Cardiac muscle cell (in vitro differentiated cells and primary cell): ENCODE measurements at places on chromosomes 3 and 15. TPM values are rescaled to one million over a fixed set of nuclear protein-coding genes. Genes with fewer than 3 reads are reported as not detected.

- peak; percentile 1 for DNase-seq
Observed at GRCh38 chr15:100588638-100589242, 13.2 kb downstream of the LINS1 start.

DNA sequence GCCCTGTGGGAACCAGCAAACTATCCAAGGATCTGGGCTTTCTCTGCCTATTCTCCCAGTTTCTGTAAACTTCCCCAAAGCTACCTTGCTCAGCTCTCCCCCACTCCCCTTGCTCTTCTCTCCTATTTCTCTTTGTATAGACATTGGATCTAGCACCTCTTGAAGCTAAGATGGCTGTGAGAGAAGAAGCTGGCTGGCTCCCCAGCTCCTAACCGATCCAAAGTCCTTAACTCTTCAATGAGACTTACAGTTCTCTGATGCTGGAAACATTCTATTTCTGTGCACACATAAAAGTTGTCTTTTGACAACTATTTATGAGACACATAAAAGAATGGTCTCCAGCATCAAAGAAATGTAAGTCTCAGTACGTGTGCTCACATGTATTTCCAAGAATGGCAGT, 70.6 kb upstream of the C3orf80 start:
- no peak for DNase-seq

- DNase-seq: no peak
Observed at GRCh38 chr3:179174898-179175297, 26.7 kb downstream of the PIK3CA start.

- no peak for DNase-seq
Observed at GRCh38 chr3:5498981-5499380, 311.5 kb downstream of the EDEM1 start.

GRCh38 chr3:58627941-58628340, 38.6 kb downstream of the FAM3D start:
- no peak for DNase-seq

- DNase-seq: no peak
Observed at GRCh38 chr15:98952381-98952803, 55.2 kb downstream of the PGPEP1L start.

DNA sequence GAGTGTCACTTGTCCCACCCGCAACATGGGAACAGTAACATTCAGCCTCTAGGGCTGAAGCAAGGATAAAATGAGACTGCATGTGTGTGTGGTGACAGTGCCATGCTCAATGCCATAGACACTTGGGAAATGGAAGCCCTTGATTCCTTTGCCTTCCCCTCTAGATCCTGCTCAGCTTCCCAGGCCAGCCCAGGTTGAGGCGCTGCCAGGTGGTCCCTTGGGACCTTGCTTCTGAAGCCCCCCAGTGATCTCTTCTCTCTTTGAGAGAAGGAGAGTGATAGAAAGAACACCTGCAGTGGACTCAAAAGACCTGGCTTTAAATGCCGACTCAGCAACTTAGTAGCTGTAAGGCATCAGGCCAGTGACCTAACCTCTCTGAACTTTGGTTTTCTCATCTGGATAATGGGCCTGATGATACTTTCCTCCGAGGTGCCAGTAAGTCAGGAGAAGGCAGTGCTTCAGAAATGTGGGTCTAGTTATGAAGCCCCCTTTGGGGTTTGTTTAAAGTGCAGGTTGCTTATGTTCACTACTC, 144.5 kb downstream of the RPLP1 start:
- DNase-seq: no peak

GRCh38 chr3:23720885-23721284, 84.9 kb upstream of the UBE2E1 start:
- no peak for DNase-seq

DNA sequence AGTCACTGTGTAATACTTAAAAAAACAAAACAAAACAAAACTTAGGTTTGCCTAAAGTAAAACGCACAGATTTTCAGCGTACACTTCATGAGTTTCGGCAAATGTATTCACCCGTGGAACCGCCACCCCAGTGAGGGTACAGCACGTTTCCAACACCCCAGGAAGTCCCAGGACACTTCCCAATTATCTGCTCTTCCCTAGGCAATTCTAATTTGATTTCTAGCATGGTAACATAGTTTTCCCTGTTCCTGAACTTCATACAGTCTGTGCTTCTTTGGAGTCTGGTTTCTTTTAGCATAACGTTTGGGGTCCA, 497 bp upstream of the CLASP2 start:
- no peak for DNase-seq

DNA sequence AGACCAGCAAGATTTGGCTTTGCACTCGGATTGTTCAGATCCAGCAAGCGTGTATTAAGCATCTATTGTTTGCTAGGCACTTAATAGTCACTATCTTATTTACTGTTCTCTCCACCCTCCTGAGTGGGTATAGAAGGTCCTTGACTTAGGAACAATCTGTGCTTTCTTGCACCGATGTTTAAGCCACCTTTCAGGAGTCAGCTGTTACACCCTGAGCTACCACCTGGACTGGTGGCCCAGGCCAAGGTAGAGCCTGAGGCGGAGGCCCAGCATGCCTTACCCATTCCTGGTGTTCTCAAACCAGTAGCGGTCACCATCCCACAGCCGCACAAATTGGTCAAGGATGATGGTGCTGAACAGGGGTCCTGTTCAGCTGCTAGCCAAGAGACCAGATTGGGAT, 10.0 kb downstream of the DUOX1 start:
- DNase-seq: no peak

GRCh38 chr15:89991312-89991711, 9.8 kb upstream of the ZNF710 start:
- no peak for DNase-seq

GRCh38 chr15:81941479-81941878, 104.3 kb downstream of the MEX3B start:
- no peak for DNase-seq

GRCh38 chr15:59591356-59591755, 20.2 kb upstream of the GCNT3 start:
- DNase-seq: no peak

- no peak for DNase-seq
Observed at GRCh38 chr15:85527895-85528294, 147.5 kb downstream of the AKAP13 start.

- DNase-seq: peak; percentile 21
Observed at GRCh38 chr3:35932995-35933394, 293.7 kb downstream of the ARPP21 start.

- DNase-seq: no peak
Observed at GRCh38 chr3:53158765-53159155, 2.2 kb upstream of the PRKCD start.

DNA sequence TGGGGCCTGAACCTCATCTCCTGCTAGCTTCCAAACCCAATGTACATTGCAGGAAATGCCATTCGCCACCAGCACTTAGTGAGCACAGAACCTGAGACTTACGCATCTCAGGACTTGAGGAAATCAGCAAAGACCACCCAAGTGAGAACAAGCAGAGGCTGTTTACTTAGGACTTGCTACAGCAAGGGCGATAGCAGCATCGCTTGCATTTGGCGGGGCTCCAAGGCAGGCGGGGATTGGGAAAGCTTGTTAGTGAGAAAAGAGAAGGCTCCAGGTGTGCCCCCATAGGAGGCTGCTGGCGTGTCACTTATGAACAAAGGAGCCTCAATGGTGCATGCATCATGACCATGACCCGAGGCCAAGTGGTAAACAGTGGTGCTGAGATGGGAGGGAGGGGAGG, 19.7 kb downstream of the SLC6A20 start:
- DNase-seq: no peak

- peak; percentile 62 for DNase-seq
Observed at GRCh38 chr3:186849374-186849975, 7.0 kb downstream of the ADIPOQ start.

CLDN16 gene
- 0.18 TPM in 1 of 2 replicates, not detected in the other for total RNA-seq

GP5 gene
- 0.83 and 0.95 TPM in 2 replicates for total RNA-seq

ST6GAL1 gene
- 70.1 and 123 TPM in 2 replicates for total RNA-seq

ANKRD63 gene
- 24.4 and 104 TPM in 2 replicates for total RNA-seq

METTL6 gene
- 17.1 and 21.1 TPM in 2 replicates for total RNA-seq

CEP152 gene
- total RNA-seq: 1.7 and 5.6 TPM in 2 replicates

PRKCD gene
- total RNA-seq: 0.70 and 1.3 TPM in 2 replicates

NPTN gene
- 243 and 360 TPM in 2 replicates for total RNA-seq

SPSB4 gene
- total RNA-seq: 66.4 and 82.2 TPM in 2 replicates

CCDC13 gene
- 1.5 and 3.3 TPM in 2 replicates for total RNA-seq

PLSCR5 gene
- total RNA-seq: 3.0 and 3.6 TPM in 2 replicates
